ENCODE measurements at places on chromosomes 5 and 9.

DNA sequence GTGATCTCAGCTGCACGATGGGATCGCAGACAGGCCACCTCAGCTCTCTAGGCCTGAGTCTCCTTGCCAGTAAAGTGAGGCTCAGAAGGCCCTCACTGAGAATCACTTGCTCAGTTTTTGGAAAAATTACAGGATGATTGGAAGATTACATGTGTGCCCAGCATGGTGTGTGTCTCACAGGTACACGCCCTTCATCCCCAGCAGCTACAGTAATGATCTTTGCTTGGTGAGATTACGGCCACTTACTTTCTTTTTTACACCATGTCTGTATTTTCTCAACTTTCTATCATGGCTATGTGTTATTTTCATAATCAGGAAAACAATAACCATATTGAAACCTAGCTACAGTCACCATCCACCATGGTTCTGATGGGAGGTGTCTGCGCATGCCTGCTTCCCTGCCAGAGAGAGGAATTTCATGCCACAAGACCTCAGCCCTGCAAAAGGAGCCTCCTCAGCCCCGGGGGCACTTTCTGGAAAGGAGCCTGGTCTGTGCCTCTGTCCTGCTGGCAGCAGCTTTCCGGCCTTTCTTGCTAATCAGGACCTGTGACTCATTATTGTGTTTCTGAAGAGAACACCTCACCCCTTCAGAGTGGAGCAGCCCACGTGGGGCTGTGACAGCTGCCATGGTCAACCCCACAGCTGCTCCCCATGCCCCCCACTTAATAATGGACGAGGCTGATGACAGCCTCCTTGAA, 64.2 kb upstream of the OLFM1 start:
- DNase-seq: no peak

GRCh38 chr9:136237486-136238341, 7.9 kb downstream of the QSOX2 start:
- DNase-seq: no peak

GRCh38 chr5:181261320-181262049, 542 bp upstream of the TRIM52 start:
- peak; percentile 70 for DNase-seq

- DNase-seq: no peak
Measured at GRCh38 chr5:14428302-14429081, 153.1 kb upstream of the OTULINL start.

DNA sequence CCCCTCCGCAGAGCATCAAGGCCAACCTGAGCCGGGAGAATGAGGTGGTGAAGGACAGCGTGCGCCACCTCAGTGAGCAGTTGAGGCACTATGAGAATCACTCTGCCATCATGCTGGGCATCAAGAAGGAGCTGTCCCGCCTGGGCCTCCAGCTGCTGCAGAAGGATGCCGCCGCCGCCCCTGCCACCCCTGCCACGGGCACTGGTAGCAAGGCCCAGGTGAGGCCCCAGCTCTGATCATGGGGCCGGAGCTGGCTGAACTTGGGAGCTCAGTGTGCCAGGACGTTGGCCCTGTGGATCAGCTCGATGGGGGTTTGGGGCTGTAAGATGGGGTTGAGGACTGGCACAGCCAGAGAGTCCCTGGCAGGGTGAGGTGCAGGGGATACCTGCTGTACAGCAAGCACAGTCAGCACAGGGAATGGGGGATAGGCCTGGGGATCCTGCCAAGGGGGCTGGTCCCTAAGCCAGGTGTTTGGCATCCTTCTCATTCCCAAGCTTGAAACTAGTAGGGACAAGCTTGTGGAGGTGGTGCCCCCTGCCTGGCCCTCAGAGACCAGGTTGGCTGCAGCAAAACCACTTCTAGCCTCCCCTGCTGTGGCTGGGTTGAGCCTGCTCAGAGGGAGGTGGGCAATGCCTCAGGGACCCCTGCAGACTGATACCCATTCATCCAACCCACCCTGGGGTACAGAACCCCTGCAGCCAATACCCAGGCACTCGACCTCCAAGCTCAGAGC, 22.5 kb downstream of the OLFML2A start:
- no peak for DNase-seq

- no peak for DNase-seq
Measured at GRCh38 chr9:109087795-109088194, 32.0 kb downstream of the TMEM245 start.

GRCh38 chr5:172585114-172585513, 55.9 kb upstream of the NEURL1B start:
- DNase-seq: no peak

DNA sequence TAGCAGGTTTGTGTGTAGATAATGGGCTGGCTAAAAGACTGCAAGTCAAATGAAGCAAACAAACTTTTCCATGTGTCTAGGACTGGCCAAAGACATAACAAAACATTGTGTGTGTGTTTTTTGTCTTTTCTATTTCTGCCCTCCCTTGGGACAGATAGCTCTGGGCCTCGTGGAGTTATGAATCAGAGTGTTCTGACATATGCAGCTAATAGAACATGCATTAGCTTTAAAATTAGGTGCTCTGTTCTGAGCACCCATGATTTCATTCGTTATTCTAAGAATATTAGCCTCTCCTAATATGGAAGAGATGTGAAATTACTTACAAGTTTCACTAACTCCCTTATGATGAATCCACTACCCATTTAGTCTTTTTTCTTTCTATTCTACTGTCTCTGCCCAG, 367.3 kb upstream of the PAPPA start:
- no peak for DNase-seq

- DNase-seq: no peak
Measured at GRCh38 chr5:178391480-178391879, 158.9 kb upstream of the PHYKPL start.

GRCh38 chr9:134894136-134894860, 13.7 kb downstream of the FCN2 start:
- DNase-seq: no peak

All from putamen (tissue), 1 donor.